ENCODE measurements at places on chromosomes 5 and 9. TPM values are rescaled to one million over a fixed set of nuclear protein-coding genes. Genes with fewer than 3 reads are reported as not detected.

Gene PGM5
- 206 TPM for total RNA-seq

Gene NUTM2F
- total RNA-seq, result not detected

Gene RLN2
- not detected for total RNA-seq

Gene IL13
- not detected for total RNA-seq

Gene CBY3
- total RNA-seq, result not detected

Gene ASPN
- total RNA-seq, result 298 TPM

DNA sequence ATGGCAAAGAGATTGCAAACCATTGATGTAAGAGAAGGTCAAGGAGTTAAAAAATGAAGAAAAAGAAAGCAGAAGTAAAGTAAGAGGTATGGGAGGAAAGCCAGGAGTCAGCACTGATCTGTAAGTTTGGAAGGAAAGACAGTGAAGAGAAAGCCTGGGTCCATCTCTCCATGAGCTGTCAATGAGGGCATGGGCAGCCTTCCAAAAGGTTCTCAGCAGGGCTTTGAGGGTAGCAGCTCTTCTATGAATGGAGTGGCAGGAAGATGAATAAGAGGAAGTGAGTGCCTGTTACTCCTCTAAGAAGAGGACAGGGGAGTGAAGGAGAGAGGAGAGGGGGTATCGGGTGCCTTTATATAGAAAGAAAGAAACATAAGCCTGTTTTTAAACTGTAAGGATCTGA is 97.1 kb downstream of the ADCY2 start:
- DNase-seq, result no peak

- DNase-seq, result no peak
Observed at GRCh38 chr9:136720898-136721338, 8.5 kb downstream of the DIPK1B start.

DNA sequence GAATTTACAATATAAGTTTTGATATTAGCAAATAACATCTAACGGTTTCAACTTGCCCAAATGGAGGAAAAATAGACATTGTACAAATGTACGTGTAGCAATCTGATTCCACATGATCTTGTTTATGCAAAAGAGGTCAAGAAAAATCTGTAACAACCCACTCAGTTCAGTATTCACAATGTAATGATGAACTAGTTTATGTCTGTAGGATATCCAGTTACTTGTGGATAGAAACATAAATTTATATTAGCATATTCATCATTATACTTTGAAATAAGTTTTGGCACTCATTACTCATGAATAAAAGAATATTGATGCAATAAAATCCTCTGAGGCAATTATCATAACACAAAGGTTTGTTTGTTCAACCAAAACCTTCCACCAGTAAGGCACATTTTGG is 28.1 kb downstream of the PLK2 start:
- no peak for DNase-seq

DNA sequence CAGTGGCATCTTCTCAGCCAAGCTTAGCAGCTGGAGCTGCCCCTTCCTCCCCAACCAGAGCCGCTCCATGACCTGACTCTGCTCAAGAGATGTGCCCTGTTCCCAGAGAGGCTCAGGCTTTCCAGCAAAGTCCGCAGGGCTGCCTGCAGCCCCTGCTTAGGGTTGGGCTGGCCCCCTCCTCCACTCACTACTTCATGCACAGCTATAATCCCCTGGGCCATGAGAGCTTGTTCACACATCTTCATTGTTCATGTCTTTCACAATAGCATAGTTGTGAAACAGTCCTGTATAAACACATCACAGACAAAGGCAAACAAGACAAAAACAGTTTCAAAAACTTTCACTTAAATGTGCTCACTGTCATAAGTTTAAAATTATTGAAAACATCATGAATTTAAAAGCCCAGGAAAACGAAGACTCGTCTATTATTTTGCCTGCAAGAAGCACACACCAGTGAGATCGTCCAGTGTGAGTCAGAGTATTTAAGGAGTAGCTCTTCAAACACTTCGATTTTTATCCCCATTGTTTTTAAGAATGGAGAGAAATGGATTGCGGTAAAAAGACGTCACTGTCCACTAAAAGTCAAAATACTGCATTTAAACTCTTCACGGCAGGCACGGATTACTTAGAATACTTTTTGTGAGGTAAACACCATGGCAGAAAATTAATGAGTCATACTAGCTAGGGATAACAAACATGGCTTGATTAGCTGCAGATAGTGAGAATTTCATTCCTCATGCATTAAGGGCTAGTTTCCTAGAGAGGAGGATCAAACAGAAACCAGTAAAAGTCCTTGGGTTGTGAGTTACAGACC is 40.7 kb upstream of the S1PR3 start:
- no peak for DNase-seq

- DNase-seq, result no peak
Observed at GRCh38 chr5:93156566-93156965, 424.5 kb downstream of the NR2F1-AS1 start.

GRCh38 chr5:77272206-77272605 is 61.7 kb downstream of the PDE8B start:
- DNase-seq, result no peak

DNA sequence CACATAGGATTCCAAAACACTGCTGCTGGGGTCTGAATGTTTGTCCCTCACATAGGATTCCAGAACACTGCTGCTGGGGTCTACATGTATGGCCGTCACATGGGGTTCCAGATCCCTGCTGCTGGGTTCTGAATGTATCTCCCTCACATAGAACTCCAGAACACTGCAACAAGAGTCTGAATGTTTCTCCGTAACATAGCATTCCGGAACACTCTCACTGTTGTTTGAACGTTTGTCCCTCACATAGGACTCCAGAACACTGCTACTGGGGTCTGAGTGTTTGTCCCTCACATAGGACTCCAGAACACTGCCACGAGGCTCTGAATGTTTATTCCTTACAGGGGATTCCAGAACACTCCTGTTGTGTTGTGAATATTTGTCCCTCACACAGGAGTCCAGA is 216.8 kb downstream of the FOXD4L6 start:
- DNase-seq, result no peak

DNA sequence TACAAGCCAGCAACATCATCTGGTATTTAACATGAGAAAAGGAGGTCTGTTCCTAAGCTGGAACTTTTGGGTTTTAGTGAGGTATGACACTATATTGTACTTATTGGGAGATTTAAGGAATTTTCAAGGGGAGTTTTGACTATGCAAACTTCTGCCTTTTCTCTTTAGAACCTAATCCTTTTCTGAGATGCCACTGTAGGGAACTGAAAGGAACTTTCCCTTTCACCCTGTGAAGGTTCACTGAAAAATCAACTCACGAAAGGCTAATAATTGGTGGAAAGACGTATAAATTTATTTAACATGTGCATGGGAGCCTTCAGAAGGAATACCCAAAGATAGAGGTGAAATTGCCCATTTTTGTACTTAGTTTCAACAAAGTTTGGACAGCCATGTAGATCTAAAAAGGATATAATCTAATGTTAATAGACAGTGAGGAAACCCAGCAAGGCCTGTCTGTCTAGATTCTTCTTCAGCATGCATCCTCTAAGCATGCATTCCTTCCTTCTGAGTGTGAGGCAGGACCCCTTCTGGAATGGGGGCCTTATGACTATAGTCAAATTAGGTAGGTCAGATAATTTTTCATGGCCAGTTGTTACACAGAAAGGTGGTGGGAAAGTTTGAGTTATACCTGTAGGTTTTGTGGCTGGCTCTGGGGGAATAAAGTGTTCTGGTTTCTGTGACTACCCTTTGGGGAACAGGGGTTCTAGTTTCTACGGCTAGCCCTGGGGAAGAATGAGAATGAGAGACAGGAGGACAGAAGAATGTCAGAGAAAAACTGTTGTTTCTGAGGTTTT is 200.3 kb downstream of the C9orf152 start:
- no peak for DNase-seq

GRCh38 chr9:135416664-135417290 is 62.8 kb upstream of the PPP1R26 start:
- DNase-seq, result no peak

- no peak for DNase-seq
Observed at GRCh38 chr9:134725605-134725940, 84.0 kb downstream of the COL5A1 start.

GRCh38 chr9:133887540-133888047 is 104.5 kb downstream of the VAV2 start:
- no peak for DNase-seq

DNA sequence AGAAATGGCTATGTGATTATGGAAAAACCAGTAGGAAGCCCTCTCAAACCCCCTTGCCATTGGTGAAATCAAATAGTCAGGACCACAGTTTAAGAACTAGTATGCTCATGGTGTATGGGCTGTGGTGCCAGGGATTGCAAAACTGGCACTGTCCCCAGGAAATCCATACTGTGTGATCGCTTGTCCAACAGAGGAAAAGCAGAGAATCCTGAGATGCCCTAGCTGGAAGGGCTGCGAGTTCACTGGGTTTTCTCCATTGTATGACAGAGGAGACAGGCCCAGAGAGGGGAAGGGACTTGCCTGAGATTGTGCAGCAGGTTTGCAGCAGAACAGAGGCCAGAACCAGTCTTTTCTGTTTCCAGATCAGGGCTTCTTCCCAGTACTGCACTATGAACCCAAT is 12.5 kb downstream of the SEC61B start:
- DNase-seq, result no peak

DNA sequence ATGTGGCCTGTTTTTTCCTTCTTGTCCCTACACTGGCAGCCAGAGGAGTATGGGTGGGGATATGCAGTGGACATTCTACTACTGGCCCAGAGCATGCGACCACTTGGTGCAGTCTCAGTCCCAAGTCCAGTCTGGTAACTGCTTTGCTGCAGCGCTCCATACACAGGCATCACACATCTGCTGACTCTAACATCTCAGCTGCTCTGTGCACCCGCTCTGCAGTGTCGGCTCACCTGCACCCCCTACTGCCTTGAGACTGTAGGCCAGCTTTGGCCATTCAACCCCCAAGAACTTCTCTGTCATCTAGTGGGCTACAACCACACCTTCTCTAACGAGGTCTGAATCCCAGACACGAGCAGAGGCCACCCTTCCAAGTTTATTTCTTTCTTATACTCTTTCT is 46.4 kb upstream of the SLCO6A1 start:
- no peak for DNase-seq

DNA sequence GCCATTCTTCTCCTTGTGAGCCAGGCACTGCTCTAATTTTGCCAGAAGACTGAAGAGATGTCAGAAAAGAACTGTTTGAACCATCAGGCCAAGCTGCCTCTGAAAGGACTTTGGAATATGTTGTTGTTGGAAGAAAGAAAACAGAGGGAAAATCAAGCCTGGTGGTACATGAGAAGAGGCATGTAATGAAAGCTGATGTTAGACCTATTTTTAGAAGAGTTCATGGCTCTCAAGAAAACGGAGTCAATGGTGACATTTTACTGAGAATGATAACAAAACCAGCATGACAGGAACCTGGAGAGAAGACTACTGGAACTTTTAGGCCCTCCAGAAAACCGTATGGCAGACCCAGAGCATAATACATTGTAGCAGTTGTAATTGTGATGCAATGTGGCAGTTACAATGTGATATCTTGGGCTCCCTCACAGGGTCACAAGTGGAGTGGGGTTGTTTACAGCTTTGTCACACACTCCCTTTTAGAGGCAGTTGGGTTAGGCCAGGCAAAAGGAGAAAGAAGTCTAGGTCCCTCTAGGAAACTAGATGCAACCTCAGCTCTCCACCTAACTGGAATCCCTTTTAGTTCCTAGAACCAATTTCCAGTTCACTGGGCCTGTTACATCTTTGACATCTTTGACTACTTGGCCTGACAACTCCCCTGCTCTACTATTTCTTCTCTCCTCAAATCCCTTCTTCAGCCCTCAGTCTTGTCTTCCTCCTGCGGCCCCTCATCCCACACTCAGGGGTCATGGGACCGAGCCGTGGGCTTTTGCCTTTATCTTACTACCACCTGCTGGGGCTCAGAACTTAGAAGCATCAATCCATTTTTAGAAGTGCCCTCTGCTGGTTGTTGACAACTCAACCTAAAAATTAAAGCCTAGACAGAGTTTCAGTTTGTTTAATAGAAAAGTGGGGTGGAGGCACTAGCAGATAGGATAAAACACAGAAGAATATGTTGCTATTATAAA is 61.2 kb upstream of the JAK2 start:
- DNase-seq, result no peak

GRCh38 chr9:76571288-76571687 is 112.3 kb downstream of the GCNT1 start:
- no peak for DNase-seq

DNA sequence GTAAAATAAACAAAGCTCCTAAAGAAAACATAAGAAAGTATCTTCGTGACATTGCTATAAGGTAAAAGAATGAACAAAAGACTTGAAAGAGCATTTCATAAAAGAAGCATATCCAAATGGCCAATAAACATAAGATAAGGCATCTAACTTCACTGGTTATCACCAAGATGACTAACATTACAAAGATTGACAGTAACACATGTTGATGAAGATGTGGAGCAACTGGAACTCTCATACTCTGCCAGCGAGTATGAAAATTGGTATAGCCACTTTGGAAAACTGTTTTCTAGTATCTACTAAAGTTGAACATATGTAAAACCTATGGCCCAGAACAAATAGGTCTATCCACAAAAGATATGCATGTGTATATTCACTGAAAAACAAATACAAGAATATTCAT is 150.5 kb downstream of the SNX18 start:
- DNase-seq, result no peak

DNA sequence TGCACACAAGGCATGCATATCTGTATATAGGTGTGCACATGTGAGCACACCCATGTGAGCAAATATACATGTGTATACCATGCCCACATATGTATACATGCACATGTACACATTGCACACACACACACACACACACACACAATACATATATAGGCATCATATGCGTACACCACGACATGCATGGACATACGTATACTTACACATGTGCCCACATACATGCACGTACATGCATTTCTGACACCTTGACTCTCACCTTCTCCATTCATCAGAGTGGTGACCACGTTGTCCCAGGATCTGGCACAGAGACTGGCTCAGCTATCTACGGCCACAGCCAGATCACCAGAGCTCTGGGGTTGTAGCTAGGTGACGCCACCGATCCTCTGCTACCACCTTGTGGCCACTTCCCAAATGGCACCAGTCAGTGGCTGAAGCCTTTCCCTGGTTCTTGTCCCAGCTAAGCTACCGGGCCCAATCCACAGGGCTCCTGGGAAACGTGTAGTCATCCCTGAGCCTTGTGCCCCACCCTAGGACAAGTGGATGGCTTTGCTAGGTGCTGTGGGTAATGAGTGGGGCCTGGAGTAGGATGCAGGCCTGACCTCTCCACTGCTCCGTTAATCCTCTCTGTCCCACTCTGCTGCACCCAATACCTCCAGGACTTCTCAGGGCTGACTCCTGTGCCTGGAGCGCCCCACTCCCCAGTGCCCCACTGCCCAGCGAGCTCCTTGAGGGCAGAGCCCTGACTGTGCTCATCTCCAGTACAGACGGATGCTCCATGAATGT is 194.4 kb downstream of the RGS3 start:
- DNase-seq, result no peak

DNA sequence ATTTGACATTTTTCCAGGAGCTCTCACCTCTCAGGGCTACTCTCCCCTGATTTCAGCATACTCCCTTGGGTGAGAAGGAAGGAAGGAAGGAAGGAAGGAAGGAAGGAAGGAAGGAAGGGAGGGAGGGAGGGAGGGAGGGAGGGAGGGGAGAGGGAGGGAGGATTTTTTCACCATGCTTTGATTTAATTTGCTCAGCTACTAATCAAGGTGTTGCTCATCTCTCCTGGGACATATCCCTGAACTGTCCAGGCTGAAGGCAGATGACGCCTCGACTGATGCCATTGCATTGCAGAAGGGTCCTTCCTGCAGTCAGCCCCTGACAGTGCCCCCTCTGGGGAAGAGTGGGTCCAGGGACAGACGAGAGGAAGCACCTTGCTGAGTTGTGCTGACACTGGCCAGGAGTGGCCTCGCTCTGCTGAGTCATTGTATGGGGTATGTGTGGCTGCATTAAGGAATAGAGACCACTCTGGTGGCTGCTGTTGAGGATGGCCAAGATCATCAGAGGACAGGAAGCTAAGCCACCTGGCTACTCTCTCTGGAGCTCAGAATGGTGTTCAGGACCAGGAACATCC is 43.6 kb upstream of the CRB2 start:
- no peak for DNase-seq
